ENCODE measurements at places on chromosomes 2 and 18. TPM values are rescaled to one million over a fixed set of nuclear protein-coding genes. Genes with fewer than 3 reads are reported as not detected.

DNA sequence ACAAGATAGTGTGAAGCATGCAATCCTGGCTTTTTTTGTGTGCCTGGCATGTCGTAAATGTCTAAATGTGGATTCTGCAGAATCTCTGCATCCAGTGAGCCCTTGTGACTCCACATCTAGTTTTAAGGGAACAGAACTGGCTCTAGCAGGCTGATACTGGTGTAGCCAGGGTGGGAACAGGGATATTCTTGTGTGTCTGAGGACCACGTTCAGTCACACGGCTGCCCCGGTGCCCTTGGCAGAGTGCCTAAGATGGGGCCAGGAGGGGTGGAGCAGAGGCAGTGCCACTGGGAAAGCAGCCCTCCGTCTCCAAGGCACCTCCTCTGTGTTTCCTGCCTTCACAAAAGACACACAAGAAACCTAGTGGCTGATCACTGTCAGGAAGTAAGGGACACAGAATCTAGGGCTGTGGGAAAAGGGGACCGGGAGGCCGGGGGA is 91.5 kb upstream of the PARD3B start:
- peak; percentile 42 for DNase-seq
- H3K27me3 ChIP-seq: no peaks in the 10 kb centered on the region
- no peak overlapping the region for H3K4me3 ChIP-seq
- H3K27ac ChIP-seq: peak overlapping the region; percentile 41

GRCh38 chr2:114113518-114113917 is 223.6 kb downstream of the ACTR3 start:
- H3K4me3 ChIP-seq: no peak overlapping the region
- H3K4me1 ChIP-seq: no peaks in the 10 kb centered on the region
- no peak for DNase-seq
- no peak overlapping the region for H3K27ac ChIP-seq
- no peaks in the 10 kb centered on the region for H3K27me3 ChIP-seq
- H3K36me3 ChIP-seq: no peaks in the 10 kb centered on the region

GRCh38 chr2:39685126-39685525 is 19.4 kb downstream of the TMEM178A start:
- no peak for DNase-seq
- no peak overlapping the region for H3K4me3 ChIP-seq
- H3K4me1 ChIP-seq: no peaks in the 10 kb centered on the region
- no peaks in the 10 kb centered on the region for H3K36me3 ChIP-seq
- H3K27ac ChIP-seq: no peak overlapping the region

DNA sequence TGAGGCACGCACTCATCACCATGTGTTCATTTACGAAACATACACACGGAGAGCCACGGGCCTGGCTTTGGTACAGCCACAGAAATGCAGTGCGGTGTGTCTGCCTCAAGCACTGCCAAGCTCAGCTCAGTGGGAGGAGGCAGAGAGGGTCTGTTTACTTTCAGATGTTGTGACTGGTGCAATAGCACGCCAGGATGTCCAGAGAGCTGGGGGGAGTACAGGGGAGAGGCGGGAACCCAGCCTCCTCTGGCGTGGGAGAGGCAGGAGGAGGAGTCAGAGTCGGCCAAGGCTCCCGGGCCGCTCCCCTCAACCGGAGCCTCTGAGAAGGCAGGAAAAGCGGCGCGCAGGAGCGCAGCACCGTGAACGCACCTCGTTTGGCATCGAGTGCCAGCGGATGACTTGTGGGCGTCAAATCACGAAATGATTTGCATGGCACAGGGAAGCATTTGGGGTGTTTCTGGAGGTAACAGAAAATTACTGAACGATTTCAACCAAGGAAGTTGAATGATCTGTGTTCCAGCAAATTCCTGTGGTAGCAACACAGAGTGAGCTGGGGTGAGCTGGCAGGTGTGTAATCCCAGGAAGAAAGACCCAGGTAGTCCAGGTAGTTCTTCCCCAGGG is 143.0 kb downstream of the ZNF516 start:
- peak; percentile 77 for DNase-seq
- peak overlapping the region; percentile 15 for H3K4me3 ChIP-seq
- peaks cover 10% of the 10 kb centered on the region for H3K4me1 ChIP-seq
- no peaks in the 10 kb centered on the region for H3K27me3 ChIP-seq
- no peak overlapping the region for H3K27ac ChIP-seq
- H3K36me3 ChIP-seq: no peaks in the 10 kb centered on the region

DNA sequence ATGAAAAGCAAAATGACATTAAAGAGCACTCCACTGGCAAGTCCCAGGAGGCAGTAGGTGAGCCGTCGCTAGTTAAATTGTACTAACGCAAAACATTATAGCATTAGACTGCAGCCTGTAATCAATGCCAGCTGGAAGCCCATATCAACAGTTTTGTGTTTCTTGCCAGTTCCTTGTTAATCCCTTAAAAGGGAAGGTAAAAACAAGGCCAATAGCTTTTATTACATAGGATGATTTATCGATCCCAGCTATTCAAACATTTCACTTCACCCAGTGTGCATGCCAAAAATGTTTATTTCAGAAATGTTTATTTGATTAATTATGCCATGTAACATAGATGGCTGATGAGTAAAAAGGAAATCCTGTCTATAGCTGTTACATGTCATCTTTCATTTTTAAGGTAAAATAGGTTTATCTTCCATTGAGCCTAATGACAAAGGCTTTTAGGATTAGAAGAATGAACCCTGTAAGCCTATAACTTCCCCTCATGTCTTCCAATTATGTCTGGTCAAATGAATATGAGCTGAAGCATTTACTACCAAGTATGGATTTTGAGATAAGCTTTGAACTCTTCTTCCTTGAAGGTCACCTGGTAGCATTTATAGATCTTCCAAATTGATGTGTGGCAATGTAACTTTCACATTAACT is 591.2 kb downstream of the RNF144A start:
- no peaks in the 10 kb centered on the region for H3K4me1 ChIP-seq
- DNase-seq: no peak
- no peaks in the 10 kb centered on the region for H3K27me3 ChIP-seq
- H3K27ac ChIP-seq: no peak overlapping the region

DNA sequence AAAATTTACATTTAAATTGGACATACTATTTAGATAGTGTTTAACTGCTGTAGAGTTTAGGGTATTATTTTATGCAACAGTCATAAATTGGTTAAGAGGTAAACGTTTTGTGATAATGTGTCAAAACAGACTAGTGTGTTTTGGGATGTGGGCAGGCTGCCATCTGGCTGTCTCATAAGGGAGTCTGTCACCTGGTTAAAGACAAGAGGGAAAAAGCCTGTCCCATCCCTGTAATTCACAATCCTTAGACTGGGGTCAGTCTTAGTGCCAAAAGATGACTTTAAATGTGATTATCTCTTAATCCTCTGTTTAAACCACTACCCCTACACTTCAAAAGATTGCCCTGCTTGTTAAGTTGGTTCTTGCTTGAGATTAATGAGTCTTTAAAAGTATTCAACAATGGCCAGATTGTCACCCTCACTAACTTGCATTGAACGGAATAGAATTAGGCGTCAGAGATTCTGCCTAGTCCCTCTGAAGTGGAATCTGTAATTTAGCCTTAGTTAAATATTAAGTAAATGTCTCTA is 59.2 kb downstream of the SGPP2 start:
- H3K4me1 ChIP-seq: no peaks in the 10 kb centered on the region
- no peaks in the 10 kb centered on the region for H3K27me3 ChIP-seq
- no peak overlapping the region for H3K27ac ChIP-seq
- no peak for DNase-seq
- no peaks in the 10 kb centered on the region for H3K36me3 ChIP-seq

DNA sequence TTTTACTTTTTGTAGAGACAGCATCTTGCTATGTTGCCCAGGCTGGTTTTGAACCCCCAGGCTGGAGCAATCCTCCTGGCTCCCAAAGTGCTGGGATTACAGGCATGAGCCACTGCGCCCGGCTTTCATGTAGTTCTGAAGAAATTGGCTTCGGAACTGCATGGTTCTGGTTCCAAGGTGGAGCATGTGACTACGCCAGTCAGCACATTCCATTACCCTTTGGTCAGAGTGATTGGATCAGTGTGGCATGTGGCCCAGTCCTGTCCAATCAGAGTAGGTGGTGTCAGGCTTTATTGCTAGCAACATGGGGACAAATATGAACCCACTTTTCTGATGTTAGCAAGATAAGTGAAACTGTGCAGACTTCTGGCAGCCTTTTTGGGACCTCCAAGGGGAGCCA is 16.3 kb upstream of the ATOH8 start:
- peak overlapping the region; percentile 62 for H3K27ac ChIP-seq
- H3K27me3 ChIP-seq: no peaks in the 10 kb centered on the region
- no peaks in the 10 kb centered on the region for H3K36me3 ChIP-seq
- peaks cover 30% of the 10 kb centered on the region for H3K4me1 ChIP-seq
- H3K4me3 ChIP-seq: no peak overlapping the region

- no peak overlapping the region for H3K4me3 ChIP-seq
- H3K27ac ChIP-seq: no peak overlapping the region
- no peak for DNase-seq
- H3K27me3 ChIP-seq: no peaks in the 10 kb centered on the region
- no peaks in the 10 kb centered on the region for H3K36me3 ChIP-seq
Observed at GRCh38 chr2:26552641-26553374, 74.9 kb upstream of the OTOF start.

DNA sequence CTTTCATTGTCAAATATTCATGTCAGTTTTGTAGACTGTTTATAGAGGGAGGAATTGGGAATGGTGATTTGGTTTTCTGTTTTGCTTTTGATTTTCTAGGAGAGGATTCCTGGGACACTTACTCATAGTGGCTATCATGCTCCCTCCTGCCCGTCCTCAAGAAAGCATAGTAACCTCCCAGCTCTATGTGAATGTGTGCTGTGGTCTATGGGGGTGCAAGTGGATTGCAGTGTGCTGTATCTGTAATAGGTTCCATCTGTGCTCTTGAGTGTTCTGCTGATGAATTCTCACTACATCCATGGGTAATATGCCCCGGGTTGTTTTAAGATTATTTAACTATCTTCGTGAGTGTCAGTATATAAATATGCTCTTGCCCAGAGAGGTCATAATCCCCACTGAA is 811.3 kb downstream of the CNTNAP5 start:
- no peaks in the 10 kb centered on the region for H3K4me1 ChIP-seq
- no peak overlapping the region for H3K27ac ChIP-seq
- no peak overlapping the region for H3K4me3 ChIP-seq
- no peaks in the 10 kb centered on the region for H3K27me3 ChIP-seq
- no peak for DNase-seq
- no peaks in the 10 kb centered on the region for H3K36me3 ChIP-seq

DNA sequence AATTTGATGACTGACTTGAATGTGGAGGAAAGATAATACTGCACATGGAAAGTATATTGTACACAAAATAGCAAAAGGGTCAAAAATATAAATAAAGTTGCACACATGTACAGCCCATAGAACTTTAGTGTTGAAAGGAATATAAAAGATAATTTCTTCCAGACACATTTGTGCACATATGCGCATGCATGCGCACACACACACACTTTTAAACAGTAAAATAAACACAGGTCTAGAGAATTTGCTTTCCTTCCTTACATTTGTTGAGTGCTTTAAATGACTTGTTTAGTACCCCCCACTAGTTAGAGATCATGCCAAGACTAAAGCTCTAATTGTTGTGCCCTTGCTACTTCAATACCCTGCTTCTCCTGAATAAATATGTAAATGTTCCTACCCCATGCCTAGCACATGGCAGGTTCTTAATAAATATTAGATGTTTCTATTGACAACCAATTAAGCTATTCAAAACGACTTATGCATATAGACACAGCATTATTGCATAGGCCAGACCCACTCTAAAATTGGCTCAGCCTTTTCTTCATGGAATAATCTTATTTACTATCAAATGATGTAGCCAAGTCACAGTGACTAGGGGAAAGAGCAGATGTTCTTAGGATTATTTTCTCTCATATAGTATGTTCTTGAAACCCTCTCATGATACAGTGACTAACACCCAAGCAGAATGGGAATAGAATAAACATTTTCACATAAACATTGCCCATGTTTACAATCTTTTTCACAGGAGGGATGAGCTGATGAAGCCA is 165.5 kb upstream of the ACVR2A start:
- DNase-seq: no peak
- H3K4me1 ChIP-seq: no peaks in the 10 kb centered on the region
- H3K27ac ChIP-seq: no peak overlapping the region

DNA sequence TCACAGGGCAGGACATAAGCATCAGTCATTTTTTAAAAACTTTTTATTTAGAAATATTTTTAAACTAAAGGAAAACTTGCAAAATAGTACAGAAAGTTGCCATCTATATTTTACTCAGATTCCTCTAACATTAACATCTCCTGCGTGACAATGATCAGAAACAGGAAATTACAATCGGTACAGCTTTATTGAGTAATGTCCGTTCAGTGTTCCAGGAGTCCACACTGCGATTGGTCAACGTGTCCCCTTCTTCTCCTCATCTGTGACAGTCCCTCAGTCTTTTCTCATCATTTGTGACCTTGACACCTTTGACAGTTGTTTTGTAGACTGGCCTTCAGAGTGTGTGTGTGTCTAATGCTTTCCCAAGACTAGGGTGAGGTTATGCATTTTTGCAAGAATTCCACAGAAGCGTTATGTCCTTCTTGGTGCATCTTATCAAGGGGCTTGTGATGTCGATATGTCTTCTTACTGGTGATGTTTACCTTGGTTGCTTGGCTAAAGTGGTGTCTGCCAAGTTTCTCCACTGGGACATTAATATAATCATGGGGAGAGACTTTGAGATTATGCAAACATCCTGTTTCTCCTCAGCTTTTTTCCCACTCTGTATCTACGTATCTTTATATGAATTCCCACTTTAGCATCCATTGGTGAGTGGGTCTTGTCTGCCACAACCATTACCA is 21.4 kb upstream of the TMEM177 start:
- no peak overlapping the region for H3K4me3 ChIP-seq
- H3K27me3 ChIP-seq: no peaks in the 10 kb centered on the region
- no peak for DNase-seq
- no peaks in the 10 kb centered on the region for H3K4me1 ChIP-seq
- H3K27ac ChIP-seq: no peak overlapping the region

- DNase-seq: no peak
- H3K36me3 ChIP-seq: no peaks in the 10 kb centered on the region
- no peak overlapping the region for H3K4me3 ChIP-seq
- no peak overlapping the region for H3K27ac ChIP-seq
- H3K27me3 ChIP-seq: no peaks in the 10 kb centered on the region
Observed at GRCh38 chr18:43514747-43515146, 237.5 kb upstream of the SYT4 start.

GRCh38 chr2:937530-937929 is 13.1 kb upstream of the SNTG2 start:
- H3K4me1 ChIP-seq: no peaks in the 10 kb centered on the region
- no peak overlapping the region for H3K27ac ChIP-seq
- no peak overlapping the region for H3K4me3 ChIP-seq
- DNase-seq: no peak
- no peaks in the 10 kb centered on the region for H3K36me3 ChIP-seq
- H3K27me3 ChIP-seq: no peaks in the 10 kb centered on the region

The DPP10 gene
- 0.59 TPM for total RNA-seq

The SNED1 gene
- total RNA-seq: 39.8 TPM

The LPIN1 gene
- 87.0 TPM for total RNA-seq

The SCYGR3 gene
- total RNA-seq: not detected

The NLRC4 gene
- 18.8 TPM for total RNA-seq

The ZNF532 gene
- 35.6 TPM for total RNA-seq

The ZNF521 gene
- 4.7 TPM for total RNA-seq

The SP140 gene
- total RNA-seq: 8.2 TPM
